ENCODE measurements at places on chromosomes 16 and 17. TPM values are rescaled to one million over a fixed set of nuclear protein-coding genes. Genes with fewer than 3 reads are reported as not detected.

DNA sequence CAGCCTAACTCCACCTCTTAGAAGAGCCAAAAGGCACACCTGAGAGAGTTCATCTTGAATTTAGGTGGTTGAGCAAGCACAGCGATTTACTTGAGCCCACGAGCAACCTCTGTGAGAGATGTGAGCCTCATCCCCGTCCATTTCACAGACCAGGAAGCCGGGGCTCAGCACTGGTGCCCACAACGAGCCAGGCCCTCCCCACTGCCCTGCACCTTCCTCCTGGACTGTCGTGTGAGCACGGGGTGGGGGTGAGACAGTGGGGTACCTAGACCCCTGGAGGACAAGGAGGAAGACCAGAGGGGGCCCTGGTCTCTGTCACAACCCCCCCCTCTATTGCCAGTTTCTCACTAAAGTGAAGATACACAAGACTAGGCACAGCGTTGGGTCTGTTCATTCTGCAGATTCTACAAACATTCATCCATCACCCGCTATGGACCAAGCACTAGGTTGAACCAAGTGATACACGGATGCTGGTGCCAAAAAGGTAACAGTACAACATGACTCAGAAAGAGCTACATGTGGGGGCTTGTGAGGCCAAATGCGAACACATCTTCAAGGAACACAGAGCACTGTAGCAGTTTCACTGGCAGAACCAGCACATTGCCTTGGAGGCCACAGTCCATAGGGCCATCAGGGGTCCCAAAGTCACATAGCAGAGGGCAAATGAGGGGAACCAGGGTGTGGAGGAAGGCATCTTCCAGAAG, 231.9 kb downstream of the PARN start:
- no peak for DNase-seq

DNA sequence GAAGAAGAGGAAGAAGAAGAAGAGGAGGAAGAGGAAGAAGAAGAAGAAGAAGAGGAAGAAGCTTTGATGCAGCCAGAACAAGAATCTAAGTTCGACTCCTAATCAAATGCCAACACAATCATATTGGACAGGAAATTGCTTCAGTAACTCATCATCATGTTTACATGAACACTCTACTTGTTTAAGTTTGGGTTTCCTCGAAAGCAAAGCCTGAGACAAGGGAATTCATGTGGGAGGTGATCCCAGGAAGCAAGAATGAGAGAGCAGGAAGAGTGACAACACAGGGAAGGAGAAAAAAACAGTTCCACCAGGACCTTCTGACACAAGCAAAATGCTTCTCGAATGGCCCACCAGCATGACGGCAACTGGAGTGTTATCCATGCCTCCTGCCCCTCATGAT, 279.0 kb downstream of the PMP22 start:
- no peak for DNase-seq

DNA sequence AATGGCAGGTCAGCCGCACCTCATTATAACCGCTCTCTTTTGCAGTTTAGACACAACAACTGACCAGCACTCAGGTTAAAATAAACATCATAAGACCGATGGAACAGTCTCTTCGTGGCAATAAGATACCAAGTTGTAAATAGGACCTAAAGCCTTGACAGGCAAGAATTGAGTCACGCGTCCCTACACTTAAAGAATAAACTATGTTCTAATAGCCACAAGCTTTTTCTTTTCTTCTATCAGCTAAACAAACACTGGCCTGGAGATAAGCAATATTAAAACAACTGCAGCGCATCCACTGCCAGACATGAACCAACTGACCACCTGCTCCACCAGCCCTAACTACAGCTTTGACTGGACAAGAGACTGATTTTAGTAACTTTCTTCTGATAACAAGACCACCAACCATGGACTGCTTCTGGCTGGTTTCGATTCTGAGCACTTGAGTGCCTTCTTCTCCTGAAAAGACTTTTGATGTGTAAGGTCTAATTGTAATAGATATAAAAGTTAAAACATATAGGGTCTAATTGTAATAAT, 17.5 kb downstream of the SLFN12L start:
- DNase-seq: no peak

- DNase-seq: no peak
Measured at GRCh38 chr17:82232322-82232820, 3.5 kb downstream of the SLC16A3 start.

- DNase-seq: no peak
Measured at GRCh38 chr16:51167170-51167895, 16.3 kb upstream of the SALL1 start.

- DNase-seq: no peak
Measured at GRCh38 chr17:11351479-11351878, 110.5 kb downstream of the SHISA6 start.

- no peak for DNase-seq
Measured at GRCh38 chr16:51134876-51135275, 16.2 kb downstream of the SALL1 start.

DNA sequence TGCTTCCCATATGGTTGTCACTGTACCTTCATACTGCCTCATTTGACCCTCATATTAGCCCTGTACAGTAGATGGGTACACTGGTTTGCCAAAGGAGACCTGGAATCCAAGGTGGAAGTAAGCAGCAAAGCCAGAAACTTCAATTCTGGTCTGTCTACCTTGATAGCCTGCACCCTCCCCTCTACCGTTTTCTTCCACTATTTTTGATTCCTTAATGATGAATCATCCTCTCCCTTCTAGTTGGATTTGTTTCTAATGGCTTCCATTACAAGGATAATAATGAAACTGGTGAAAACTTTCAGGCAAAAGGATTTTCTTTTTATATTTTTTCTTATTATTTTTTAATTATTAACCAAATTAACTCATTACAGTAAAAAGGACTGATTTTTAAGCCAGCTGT, 17.3 kb downstream of the TAC4 start:
- DNase-seq: no peak

GRCh38 chr17:63306855-63307254, 139.3 kb downstream of the CYB561 start:
- DNase-seq: no peak

DNA sequence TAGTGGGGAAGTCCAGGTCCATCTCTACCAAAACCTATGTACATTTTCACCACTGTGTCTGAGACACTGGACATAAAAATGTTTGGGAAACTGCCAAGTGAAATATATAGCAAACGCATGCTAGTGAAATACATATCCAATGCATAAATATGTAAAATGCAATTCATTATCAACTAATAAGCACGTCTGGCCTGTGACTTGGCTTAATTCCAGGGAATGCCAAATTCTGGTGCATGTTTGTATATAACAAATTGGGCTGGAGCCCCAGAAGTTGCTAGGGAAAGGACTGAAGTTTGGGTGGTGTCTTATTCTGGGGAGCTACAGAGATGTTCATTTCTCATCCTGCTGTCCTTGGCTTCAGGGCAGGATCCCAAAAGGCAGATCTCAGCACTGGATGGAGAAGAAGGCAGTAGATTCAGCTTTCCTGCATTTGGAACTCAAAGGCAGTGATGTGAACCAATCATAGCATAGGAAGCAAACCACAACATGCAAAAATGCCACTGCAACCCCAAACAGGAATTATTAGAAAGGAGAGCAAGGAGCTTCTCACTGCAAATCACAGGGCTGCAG, 184.3 kb downstream of the HS3ST3A1 start:
- no peak for DNase-seq

The CORO6 gene
- total RNA-seq: 694 TPM

The MMP28 gene
- 3.1 TPM for total RNA-seq

The GRAP gene
- 0.36 TPM for total RNA-seq

The GJD3 gene
- 1.2 TPM for total RNA-seq

Data from gastrocnemius medialis (tissue), 4 donors.